ENCODE measurements at places on chromosomes 12 and 14.

DNA sequence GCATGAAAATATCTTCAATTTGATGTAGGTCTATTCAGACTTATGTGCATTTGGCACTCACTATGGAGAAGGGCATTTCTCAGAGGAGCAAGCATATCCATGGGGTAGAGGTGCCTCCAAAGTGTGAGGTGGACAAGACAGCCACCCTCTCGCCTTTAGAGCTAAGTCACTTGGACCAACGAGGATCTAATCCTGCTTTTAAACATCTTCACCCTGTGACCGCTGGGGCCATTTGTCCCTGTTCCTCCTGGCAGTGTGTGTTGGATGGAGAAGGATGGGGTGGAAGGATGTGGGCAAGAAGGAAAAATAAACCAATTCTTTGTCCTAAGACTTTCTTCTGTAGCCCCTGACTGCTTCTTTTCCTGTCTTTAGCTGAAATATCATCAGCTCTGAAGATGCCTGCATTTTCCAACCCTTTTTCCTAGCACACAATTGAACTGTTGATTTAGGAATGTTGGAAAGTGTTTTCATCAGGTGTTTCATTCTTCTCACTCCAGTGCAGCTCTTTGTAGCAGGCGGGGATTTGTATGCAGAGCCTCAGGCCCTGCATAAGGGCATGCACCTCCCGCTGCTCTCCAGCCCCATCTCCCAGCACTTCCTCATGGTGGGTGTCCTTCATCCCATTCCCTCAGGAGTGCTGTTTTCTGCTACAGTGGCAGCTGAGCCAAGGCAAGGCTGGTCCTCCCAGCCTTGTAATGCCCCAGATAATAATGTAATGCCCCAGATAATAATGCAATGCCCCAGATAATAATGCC is 5.3 kb downstream of the FGF6 start:
- peak; percentile 48 for DNase-seq
- H3K27me3 ChIP-seq, result no peaks in the 10 kb centered on the region
- H3K4me1 ChIP-seq, result peaks cover 26% of the 10 kb centered on the region
- no peak overlapping the region for H3K27ac ChIP-seq

DNA sequence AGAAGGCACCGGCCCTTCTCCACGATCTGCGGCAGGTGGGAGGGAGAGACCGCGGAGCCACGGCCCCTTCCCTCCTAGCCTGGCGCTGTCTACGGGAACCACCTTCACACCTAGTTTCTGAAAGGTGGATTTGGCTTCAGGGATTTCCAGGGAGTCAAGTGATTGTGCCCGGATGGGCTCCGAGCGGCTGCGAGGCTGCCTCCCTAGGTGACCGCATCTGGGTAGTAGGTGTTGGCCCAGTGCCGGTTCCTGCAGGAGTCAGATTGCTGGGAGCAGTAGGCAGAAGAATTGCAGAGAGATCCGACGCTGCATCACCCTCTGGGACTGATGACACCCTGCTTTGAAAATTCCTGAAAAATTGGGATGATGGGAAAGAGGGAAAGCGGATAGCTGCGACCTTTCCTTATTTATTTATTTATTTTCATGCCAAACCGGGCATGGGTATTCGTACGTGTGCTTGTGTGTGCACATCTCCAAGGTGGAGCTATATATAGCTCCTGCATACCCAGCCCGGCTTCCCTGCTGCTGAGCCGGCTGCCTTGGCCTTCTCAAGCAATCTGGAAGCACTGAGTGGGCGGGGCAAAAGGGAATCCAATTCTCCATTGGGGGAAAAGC is 1.1 kb downstream of the CNTN1 start:
- peak; percentile 60 for DNase-seq
- H3K27ac ChIP-seq, result no peak overlapping the region

DNA sequence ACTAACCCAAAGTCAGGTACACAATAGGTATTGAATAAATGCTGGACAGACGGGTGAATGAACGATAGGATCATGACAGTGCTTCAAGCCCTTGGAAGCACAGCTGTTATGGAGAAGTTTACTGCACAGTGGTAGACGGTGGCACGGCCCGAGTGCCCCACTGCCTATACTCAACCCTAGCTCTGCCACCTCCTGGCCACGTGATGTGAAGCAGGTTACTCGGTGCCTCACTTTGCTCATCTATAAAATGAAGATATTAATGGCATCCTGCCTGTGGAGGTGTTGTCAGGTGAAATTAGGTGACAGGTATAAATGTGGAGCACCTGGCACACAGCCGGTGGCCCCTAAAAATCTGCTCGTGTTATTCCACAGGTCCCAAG is 5.8 kb downstream of the ASB2 start:
- DNase-seq, result peak; percentile 32
- no peak overlapping the region for H3K4me3 ChIP-seq
- no peaks in the 10 kb centered on the region for H3K36me3 ChIP-seq
- no peaks in the 10 kb centered on the region for H3K27me3 ChIP-seq
- peaks cover 12% of the 10 kb centered on the region for H3K4me1 ChIP-seq

- peak overlapping the region; percentile 77 for H3K27ac ChIP-seq
- peak; percentile 96 for DNase-seq
- H3K36me3 ChIP-seq, result no peaks in the 10 kb centered on the region
Observed at GRCh38 chr12:6613776-6614512, 6.8 kb upstream of the CHD4 start.

DNA sequence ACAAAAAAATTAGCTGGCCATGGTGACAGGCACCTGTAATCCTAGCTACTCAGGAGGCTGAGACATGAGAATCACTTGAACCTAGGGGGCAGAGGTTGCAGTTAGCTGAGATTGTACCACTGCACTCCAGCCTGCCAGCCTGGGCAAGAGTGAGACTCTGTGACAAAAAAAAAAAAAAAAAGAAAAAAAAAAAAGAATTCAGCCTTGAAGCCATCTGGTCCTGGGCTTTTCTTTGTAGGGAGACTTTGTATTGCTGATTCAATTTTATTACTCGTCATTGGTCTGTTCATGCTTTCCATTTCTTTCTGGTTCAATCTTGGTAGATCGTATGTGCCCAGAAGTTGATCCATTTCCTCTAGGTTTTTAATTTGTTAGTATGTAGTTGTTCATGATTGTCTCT is 243.1 kb downstream of the RAD51B start:
- no peaks in the 10 kb centered on the region for H3K27me3 ChIP-seq
- H3K27ac ChIP-seq, result no peak overlapping the region
- no peaks in the 10 kb centered on the region for H3K36me3 ChIP-seq
- H3K4me1 ChIP-seq, result no peaks in the 10 kb centered on the region
- H3K4me3 ChIP-seq, result no peak overlapping the region
- no peak for DNase-seq

DNA sequence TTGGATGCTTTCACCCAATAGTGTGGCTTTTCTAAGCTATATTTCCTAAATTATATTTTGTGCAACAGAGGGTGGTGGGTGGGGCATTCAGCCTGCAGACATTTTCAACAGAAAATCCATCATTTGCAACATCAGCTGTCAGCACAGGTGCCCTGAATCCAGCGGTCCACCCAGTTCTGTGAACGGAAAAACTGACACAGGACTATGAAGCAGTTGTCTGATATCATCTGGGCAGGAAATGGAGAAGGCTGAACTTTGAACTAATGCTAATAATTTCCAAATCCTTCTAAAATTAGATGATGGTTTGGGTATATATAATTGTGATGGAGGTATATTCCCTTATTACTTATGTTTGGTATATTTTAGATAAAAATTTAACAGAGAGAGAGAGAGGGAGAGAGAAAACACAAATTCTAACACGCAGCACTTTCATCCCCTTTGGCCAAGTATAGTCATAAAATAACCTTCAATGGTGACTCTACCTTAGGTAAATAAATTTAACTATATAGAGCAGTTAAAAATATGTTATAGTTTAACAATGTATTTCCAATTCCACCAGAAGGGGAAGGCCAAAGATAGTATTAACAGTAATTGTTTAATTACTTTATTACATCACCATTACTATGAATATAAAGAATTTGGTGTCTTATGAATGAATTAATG is 58.3 kb upstream of the PTPRB start:
- no peaks in the 10 kb centered on the region for H3K4me1 ChIP-seq
- DNase-seq, result no peak
- no peak overlapping the region for H3K27ac ChIP-seq
- no peak overlapping the region for H3K4me3 ChIP-seq

GRCh38 chr14:88417594-88417993 is 32.1 kb downstream of the SPATA7 start:
- no peaks in the 10 kb centered on the region for H3K27me3 ChIP-seq
- H3K4me3 ChIP-seq, result no peak overlapping the region
- H3K27ac ChIP-seq, result no peak overlapping the region
- peaks cover 30% of the 10 kb centered on the region for H3K36me3 ChIP-seq

- H3K27me3 ChIP-seq, result no peaks in the 10 kb centered on the region
- no peak overlapping the region for H3K4me3 ChIP-seq
- peaks cover 11% of the 10 kb centered on the region for H3K4me1 ChIP-seq
- H3K27ac ChIP-seq, result no peak overlapping the region
- DNase-seq, result no peak
Observed at GRCh38 chr12:19198272-19198671, 68.7 kb downstream of the PLEKHA5 start.

DNA sequence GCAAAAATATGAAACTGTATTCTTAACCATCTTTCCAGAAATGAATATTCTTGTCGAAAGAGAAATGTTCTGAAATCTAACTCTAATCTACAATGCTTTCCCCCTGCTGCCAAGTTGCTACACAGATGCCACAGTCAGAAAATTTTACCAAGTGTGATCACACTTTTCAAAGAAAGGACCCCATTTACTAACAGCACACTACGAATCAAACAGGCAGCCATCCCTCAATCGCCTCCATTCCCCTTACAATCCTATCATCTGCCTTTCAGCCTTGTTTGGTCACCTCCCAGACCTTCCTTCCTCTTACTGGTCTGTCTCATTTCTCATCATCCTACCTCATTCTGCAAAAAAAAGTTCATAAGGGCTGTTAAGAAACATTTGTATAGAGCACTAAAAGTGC is 190.1 kb downstream of the MED13L start:
- H3K36me3 ChIP-seq, result no peaks in the 10 kb centered on the region
- H3K27ac ChIP-seq, result no peak overlapping the region
- H3K4me3 ChIP-seq, result no peak overlapping the region
- no peaks in the 10 kb centered on the region for H3K27me3 ChIP-seq
- no peak for DNase-seq

GRCh38 chr12:8951744-8952143 is 2.3 kb upstream of the M6PR start:
- H3K27me3 ChIP-seq, result no peaks in the 10 kb centered on the region
- peaks cover 17% of the 10 kb centered on the region for H3K4me1 ChIP-seq
- no peak overlapping the region for H3K4me3 ChIP-seq
- no peaks in the 10 kb centered on the region for H3K36me3 ChIP-seq
- no peak for DNase-seq

DNA sequence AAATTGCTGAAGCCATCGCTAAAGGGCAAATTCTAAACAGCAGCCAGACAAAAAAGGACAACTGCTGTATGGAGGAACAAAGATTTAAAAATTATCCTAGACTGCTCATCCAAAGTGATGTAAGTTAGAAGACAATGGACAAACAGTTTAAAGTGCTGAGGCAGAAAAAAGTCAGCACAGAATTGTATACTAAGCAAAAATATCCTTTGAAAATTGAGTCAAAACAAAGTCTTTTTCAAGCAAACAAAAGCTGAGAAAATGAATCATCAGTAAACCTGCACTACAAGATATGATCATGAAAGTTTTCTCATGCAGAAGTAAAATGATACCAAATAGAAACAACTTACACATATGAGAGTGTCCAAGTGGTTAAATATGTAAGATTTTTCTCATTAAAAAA is 43.6 kb downstream of the EML5 start:
- H3K36me3 ChIP-seq, result no peaks in the 10 kb centered on the region
- no peak overlapping the region for H3K4me3 ChIP-seq
- peaks cover 6% of the 10 kb centered on the region for H3K4me1 ChIP-seq
- DNase-seq, result no peak

DNA sequence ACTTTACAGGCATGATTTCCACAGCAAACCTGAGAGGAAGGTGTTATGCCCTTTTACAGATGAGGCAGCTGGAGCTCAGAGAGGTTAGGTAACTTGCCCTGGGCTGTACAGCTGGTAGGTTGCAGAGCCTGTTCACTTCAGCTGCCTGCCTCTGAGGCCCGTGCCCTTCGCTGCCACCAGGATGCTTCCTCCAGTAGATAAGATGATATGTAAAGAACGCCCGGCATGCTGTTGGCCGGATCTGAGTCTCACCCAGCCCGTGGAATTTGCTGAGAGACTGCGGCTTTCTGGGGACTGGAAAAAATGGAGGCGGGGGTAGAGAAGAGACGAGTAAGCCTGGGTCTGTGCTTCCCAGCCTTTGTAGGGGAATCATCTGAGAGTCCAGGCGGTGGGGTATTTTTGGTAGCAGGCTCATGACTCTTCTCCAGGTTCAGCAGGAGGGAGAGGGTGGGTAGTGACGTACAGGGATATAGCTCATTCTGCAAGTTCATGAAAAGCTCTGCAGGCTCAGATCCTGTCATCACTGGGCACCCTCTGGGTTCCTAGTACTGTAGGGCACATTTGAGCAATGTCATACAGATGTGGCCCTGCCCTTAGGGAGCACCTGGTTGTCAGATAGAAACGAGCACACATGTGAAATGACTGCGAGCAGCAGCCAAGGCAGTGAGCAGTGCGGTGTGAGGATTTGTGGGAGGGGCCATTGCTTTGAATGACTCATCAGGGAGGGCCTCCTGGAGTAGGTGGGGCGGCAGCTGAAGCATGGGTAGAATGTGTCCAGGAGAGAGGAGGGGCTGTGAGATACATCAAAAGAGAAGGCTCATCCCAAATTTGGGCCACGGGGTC is 159.4 kb downstream of the TSPAN9 start:
- H3K4me1 ChIP-seq, result peaks cover 25% of the 10 kb centered on the region
- H3K27me3 ChIP-seq, result no peaks in the 10 kb centered on the region
- peak; percentile 67 for DNase-seq
- H3K36me3 ChIP-seq, result no peaks in the 10 kb centered on the region
- no peak overlapping the region for H3K27ac ChIP-seq

GRCh38 chr12:47272412-47273190 is 192.8 kb upstream of the AMIGO2 start:
- H3K27me3 ChIP-seq, result no peaks in the 10 kb centered on the region
- H3K4me1 ChIP-seq, result peaks cover 15% of the 10 kb centered on the region
- H3K36me3 ChIP-seq, result no peaks in the 10 kb centered on the region
- no peak overlapping the region for H3K4me3 ChIP-seq
- no peak overlapping the region for H3K27ac ChIP-seq
- DNase-seq, result no peak

DNA sequence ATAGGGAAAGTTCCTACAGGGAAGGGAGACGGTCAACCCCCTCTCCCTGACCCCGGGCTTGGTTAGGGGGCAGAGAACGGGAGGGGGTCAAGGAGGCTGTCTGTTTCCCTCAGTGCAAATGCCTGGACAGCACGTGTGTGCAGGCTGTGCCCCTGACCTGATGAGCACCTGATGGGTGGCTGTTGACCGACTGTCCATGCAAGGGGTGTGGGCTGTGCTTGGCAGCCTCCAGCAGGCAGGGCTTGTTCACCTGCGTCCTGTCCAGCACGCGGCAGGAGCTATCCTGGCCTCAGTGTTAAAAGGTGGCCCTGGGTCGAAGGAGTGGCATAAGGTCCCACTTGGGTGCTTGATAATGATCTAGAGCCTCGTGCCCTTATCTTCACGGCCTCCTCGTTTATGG is 221.0 kb downstream of the CACNA1C start:
- no peak for DNase-seq
- no peaks in the 10 kb centered on the region for H3K27me3 ChIP-seq
- no peaks in the 10 kb centered on the region for H3K4me1 ChIP-seq
- no peak overlapping the region for H3K4me3 ChIP-seq
- H3K36me3 ChIP-seq, result no peaks in the 10 kb centered on the region
- no peak overlapping the region for H3K27ac ChIP-seq

- H3K4me1 ChIP-seq, result no peaks in the 10 kb centered on the region
- H3K27ac ChIP-seq, result no peak overlapping the region
- H3K36me3 ChIP-seq, result no peaks in the 10 kb centered on the region
- peaks cover 57% of the 10 kb centered on the region for H3K27me3 ChIP-seq
Observed at GRCh38 chr14:104939666-104940410, 15.2 kb downstream of the PLD4 start.
